ENCODE measurements at places on chromosomes 7 and 10. TPM values are rescaled to one million over a fixed set of nuclear protein-coding genes. Genes with fewer than 3 reads are reported as not detected.

- DNase-seq = no peak
Observed at GRCh38 chr7:30906515-30907240, 5.0 kb upstream of the AQP1 start.

GRCh38 chr7:151025924-151026671, 1.8 kb upstream of the ATG9B start:
- DNase-seq = no peak

DNA sequence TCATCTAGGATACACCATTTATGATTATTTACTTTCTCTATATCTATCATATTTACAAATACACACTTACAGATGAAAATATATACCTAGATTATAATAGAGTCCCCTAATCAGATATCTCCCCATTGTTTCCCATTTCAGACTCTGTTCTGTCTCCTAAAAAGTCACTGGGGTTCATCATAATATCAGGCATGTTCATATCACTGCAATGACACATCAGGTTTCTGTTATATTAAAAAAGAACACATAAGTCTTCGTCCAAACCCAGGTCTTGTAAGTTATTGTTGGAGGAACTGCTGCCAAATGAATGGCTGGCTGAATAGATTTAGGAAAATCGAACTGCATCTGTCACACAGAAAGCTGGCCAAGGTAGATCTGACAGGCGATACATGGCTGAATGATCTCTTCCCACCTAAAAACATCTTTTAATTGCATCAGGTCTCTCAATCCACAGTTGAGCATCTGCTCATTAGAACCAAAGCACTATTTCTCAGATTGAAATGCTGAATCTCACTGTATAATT, 178.7 kb downstream of the CACNA2D1 start:
- no peak for DNase-seq

GRCh38 chr10:63665670-63666134, 144.5 kb downstream of the REEP3 start:
- no peak for DNase-seq

GRCh38 chr7:123905714-123906113, 19.3 kb upstream of the SPAM1 start:
- no peak for DNase-seq

GRCh38 chr7:118657391-118658005, 433.0 kb downstream of the ANKRD7 start:
- DNase-seq = no peak

Gene FRMD4A
- 46.1 TPM for total RNA-seq

- DNase-seq = no peak
Observed at GRCh38 chr7:101134399-101134980, 7.6 kb downstream of the SERPINE1 start.

DNA sequence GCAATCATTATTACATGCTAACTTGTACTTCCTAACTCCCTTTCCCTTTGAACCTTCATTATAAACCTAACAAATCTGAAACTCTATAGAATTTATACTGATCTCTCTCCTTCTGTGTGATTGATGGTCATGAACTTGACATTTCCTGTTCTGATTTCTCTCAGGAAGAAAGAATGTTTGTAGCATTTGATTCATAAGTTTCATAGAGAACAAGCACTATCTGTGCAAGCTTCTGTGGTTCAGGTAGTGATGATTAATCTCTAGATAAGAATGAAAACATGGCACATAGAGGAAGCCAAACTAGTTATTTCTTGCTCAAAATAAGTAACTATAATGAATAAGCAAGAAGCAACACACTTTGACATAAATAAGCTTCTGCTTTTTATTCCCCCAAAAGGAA, 34.2 kb downstream of the TFPI2 start:
- no peak for DNase-seq

- DNase-seq = peak; percentile 25
Observed at GRCh38 chr10:22230158-22230833, 12.5 kb upstream of the EBLN1 start.
